ENCODE measurements at places on chromosomes 13 and 19.
A peak's percentile ranks its signal among the peaks of the same experiment; 100 is the strongest.

GRCh38 chr13:59354665-59355369 lies 808.9 kb downstream of the DIAPH3 start:
- DNase-seq, result no peak

- peak; percentile 70 for DNase-seq
Measured at GRCh38 chr19:16283210-16284061, 41.2 kb upstream of the KLF2 start.

- peak; percentile 11 for DNase-seq
Measured at GRCh38 chr19:47109541-47110375, 3.8 kb downstream of the ZC3H4 start.

DNA sequence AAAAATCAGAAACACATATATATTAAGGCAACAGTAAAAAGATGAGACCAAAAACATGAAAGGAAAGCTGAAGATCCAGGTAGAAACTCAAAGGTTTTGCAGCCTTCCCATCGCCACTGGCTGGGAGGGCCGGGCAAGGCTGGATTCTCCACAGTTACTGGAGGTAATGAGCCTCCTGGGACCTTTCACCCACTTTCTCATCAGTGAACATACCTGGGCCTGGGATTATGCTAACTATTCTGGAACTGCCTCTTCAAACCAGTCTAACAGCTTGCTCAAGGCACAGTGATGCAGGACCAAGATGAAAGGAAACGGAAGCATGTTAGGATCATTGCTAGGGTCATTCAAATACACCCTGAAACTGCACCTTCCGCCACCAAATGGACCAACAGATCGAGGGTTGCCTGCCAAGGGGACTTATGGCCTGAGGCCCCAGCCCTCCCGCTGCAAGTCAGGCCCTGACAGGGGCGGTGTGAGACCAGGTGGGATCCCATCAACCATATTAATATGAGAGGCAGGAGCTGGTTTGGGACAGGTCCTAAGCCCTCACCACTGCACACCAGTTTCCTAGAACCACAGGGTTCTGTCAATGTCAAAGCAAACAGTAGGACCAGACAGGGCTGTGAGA lies 28.4 kb upstream of the ATP12A start:
- DNase-seq, result no peak

DNA sequence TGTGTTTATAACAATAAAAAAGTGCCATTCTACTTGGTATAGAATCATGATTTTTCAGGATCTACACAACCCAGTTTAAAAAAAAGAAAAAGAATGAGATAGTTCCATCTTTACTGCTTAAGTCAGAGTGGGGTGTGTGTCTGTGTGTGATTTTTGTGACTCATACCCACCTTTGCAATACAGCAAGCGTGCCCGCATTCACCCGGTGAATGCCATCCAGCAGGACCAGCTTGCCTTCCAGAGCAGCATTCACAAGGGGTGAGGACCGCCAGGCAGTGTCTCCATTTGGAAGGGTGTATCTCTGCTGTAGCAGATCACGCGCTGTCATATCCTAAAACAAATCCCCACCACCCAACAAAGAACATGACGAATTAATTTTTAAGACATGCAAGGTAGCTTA lies 127.7 kb downstream of the VWA8 start:
- DNase-seq, result no peak

GRCh38 chr13:20125129-20125782 lies 35.6 kb downstream of the GJA3 start:
- no peak for DNase-seq

DNA sequence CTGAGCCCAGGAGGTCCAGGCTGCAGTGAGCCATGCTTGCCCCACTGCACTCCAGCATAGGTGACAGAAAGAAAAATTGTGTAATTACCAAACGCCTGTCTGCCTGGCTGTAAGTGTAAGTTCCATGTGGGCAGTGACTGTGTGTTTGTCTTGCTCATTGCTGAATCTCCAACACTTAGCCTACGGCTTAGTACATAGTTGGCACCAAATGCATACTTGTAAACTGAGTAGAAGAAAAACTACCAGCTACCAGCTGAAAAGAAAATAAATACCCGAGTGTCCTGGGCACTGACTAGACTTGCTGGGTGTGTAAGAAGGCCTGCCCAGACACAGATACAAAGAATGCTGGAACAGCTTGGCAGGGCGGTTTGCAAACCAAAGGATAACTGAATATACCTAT lies 2.7 kb upstream of the CEBPG start:
- no peak for DNase-seq

GRCh38 chr13:51207881-51208280 lies 14.3 kb upstream of the FAM124A start:
- no peak for DNase-seq

GRCh38 chr13:111082240-111082639 lies 32.9 kb upstream of the ARHGEF7 start:
- DNase-seq, result no peak

- DNase-seq, result no peak
Measured at GRCh38 chr19:5337708-5338655, 2.6 kb downstream of the PTPRS start.

- DNase-seq, result no peak
Measured at GRCh38 chr13:90362707-90363106, 984.8 kb upstream of the MIR17HG start.

- peak; percentile 43 for DNase-seq
Measured at GRCh38 chr19:33795370-33796163, 1.1 kb upstream of the KCTD15 start.

GRCh38 chr13:112161521-112162301 lies 94.8 kb downstream of the SOX1 start:
- no peak for DNase-seq

DNA sequence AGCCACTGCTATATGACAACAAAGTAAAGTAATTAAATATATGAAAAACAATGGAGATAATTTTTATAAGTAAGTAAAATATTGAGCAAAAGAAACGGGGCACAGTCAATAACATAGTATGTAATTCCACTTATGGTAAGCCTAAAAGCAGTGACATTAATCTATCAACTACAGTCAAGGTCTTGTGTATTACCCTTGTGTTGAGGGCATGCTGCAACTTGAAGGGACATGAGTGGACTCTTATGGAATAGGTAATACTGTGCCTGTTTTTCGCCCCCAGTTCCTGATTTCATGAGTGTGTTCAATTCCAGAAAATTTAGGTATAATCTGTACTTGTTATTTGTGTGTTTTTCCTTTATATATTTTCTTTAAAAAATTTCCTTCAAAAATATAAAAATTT lies 201.3 kb upstream of the SLITRK6 start:
- DNase-seq, result no peak

DNA sequence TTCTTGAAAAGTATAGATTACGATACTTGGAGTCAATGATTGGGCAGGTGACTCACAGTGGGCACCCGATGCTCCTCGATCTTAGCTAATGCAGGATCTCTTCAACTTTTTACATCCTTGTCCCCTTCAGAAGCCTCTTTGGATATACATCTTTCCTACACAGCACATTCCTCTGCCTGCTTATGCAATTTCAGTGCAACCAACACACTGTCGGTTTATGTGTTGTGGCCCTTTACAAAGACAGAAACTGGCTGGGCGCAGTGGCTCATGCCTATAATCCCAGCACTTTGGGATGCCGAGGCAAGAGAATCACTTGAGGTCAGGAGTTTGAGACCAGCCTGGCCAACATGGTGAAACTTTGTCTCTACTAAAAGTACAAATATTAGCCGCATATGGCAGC lies 2.6 kb downstream of the GPR42 start:
- DNase-seq, result no peak

DNA sequence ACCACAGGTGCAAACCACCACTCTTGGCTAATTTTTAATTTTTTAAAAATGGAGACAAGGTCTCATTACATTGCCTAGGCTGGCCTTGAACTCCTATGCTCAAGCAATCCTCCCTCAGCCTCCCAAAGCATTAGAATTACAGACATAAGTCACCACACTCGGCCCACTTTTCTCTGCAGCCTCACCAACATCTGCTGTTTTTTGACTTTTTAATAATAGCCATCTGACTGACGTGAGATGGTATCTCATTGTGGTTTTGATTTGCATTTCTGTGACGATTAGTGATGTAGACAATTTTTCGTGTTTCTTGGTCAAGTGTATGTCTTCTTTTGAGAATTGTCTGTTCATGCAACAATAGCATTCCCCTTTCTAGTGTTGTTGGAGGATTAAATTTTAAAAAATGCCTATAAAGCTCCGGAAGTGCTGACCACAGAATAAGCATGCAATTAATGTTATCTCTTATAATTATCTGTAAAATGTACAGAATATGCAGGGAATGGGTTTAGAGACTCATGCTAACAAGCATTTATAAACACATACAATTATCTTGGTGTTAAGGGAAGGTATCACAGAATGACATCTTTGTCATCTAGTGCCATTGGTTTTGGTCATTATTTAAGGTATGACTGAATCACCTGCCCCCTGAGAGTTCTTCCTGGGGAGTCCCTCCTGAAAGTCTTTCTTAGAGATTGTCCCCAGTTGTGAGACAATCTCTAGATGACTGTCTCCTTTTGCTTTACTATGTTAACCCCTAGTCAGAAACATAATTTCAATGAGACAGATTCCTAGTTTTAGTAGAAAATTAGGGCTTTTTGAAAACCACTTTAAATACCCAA lies 118.5 kb upstream of the SERTM1 start:
- no peak for DNase-seq

DNA sequence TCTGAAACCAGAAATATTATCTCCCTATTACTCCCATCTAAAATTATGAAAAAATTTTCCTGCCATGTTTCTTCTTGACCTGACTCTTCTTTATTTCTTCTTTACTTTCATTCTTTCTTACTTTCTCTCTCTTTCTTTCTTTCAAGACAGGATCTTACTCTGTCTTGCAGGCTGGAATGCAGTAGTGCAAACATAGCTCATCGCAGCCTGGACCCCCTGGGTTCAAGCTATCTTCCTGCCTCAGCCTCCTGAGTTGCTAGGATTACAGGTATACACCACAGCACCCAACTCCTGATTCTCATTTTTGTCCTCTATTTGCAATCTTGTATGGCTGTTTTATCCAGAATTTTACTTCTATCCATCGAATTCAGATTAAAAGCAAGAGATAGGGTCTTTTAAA lies 631.1 kb downstream of the TBC1D4 start:
- no peak for DNase-seq

- peak; percentile 43 for DNase-seq
Measured at GRCh38 chr19:18021121-18021755, 13.3 kb downstream of the ARRDC2 start.

DNA sequence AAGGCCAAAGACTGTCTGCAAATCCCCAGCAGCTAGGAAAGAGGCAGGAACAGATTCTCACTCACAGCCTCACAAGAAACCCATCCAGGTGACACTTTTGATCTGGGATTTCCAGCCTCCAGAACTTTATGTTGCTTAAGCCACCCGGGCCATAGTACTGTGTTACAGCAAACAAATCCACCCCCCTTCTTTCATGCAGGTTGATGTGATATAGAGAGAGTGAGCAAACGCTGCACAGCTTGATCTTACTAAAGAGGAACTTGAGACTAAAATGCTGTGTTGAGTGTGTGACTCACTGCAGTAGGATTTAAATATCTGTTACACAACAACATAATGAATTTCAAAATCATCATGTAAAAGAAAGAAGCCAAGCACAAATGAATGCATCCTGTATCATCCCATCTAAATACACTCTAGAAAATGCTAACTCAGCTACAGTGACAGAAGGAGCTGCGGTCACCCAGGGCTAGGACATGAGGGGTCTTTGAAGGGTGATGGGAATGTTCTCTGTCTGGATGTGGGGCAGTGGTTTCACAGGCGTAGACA lies 32.2 kb downstream of the RCBTB2 start:
- DNase-seq, result peak; percentile 61

DNA sequence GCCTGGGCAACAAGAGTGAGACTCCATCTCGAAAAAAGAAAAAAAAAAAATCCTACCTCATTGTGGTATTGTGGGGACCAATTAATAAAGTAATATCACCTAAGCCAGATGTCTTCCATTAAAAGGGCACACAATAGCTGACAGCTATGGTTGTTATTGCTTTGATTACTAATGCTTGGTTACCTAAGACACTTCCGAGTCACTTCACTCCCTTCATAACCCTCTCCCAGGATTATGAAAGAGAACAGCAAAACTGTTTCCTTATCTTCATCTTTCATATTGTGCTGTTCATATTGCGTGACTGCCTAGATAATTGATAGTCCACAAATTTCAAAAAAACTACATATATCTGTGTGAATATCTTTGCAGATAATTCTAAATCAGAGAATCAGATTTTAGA lies 10.3 kb upstream of the HSPH1 start:
- no peak for DNase-seq

DNA sequence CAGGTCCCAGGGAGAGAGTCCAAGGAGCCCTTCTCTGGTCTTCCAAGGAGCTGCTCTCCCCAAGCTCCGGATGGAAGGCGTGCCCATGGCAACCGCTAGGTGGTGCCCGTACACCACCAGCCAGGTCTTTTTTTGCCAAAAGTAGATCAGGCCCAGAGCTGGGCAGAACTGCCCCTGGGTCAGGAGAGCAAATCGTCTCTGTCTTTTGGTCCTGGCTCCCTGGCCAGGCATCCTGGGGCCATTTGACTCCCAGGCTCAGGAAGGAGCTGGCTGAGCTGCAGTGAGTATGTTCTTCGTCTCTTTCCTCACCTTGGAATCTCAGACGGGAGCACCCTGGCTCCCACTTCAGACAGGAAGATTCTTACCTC lies 24.6 kb upstream of the BCL3 start:
- DNase-seq, result peak; percentile 41

DNA sequence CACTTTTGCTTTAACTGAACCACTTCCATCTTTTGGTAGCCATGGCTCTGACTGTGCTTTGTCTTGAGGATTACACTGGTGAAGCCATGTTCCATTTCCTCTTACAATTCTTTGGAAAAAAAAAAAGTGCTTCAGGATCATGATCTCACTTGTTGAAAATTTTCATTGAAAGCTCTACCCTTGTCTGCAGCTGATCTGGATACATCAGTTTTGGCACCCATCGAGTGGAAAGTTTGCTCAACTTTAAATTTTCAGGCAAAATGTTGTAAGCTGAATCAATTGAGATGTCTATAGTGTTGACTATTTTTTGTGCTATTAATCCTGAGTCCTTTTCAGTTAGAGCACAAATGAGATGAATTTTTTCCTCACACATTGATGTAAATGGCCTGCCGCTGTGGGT lies 48.3 kb upstream of the RFXAP start:
- DNase-seq, result no peak

DNA sequence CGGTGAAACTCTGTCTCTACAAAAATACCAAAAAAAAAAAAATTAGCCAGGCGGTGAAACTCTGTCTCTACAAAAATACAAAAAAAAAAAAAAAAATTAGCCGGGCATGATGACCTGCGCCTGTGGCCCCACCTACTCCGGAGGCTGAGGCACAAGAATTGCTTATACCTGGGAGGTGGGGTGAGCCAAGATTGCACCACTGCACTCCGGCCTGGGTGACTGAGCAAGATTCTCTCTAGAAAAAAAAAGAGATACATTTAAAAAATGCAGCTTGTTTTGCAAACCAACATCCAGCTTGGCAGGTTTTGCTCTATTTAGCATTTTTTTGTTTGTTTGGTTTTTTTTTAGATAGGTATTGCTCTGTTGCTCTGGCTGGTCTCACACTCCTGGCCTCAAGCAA lies 6.7 kb upstream of the PGPEP1 start:
- no peak for DNase-seq

GRCh38 chr19:55460670-55461258 lies 678 bp downstream of the ISOC2 start:
- DNase-seq, result peak; percentile 43
